H7 (cell line): ENCODE measurements at places on chromosomes 11 and 22.

GRCh38 chr11:85725510-85726258 lies 39.7 kb upstream of the CCDC89 start:
- DNase-seq, result no peak

- no peak for DNase-seq
Observed at GRCh38 chr22:29002603-29003002, 59.0 kb downstream of the C22orf31 start.

GRCh38 chr11:104432526-104432925 lies 268.6 kb upstream of the PDGFD start:
- no peak for DNase-seq

DNA sequence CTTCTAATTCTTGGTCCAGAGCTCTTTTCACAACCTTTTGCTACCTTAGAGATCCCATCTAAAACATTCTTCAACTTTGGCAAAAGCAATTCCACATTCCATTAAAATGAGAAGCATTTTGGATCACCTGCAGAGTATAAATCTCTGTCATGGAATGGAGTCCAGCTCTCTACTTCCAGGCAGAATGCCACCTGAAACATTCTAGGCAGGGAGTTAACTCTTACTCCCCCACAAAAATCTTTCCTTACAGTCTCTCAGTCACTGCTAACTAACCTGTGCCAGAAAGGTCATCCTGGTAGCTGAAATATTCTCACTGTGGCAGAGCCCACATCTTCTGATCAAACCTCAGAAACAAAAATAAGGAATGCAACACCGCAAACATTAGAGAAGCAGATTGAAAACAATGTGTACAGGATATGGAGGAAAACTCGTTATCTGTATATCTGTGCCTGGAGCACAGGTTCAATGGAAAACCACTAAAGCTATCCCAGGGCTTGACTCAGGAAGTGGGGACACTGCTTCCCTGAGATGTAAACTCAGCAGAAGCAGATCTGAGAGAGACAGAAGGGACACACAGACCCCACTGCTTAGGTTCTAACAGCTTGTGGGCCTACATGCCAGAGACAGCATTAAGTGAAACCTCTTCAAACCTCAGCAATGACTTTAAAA lies 78.9 kb downstream of the KCNC1 start:
- no peak for DNase-seq

DNA sequence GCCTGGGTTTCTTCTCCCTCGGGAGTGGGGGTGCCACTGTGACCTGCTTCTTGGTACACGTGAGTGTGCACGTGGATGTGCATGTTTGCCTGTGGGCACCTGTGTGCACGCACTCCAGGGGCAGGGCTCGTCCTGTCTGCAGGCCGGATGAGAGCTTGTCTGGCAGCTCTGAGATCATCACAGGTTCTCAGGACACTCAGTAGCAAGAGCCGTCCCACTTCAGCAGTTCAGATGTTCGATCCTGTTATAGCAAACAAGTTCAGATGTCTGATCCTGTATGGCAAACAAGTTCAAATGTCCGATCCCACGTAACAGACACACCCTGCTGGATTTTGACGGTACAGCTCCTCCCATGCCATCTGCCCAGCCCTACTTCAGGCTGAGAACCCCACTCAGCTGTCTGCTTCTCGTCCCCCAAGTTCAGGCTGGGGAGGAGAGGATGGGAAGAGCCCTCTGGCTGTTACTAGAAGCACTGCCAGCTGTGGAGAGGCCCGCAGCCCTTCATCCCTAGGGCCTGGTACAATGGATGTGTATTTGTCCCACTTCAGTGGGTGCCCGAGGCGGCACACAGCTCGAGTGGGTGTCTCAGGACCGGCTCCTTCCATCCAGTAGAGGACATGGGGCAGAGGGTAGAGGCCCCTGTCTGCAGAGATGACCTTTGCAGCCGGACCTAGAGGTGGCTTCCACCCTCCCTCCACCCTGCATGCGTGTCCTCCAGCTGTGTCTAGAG lies 1126.9 kb downstream of the BRD1 start:
- peak; percentile 69 for DNase-seq

- no peak for DNase-seq
Observed at GRCh38 chr11:110629594-110629993, 82.6 kb downstream of the ARHGAP20 start.

DNA sequence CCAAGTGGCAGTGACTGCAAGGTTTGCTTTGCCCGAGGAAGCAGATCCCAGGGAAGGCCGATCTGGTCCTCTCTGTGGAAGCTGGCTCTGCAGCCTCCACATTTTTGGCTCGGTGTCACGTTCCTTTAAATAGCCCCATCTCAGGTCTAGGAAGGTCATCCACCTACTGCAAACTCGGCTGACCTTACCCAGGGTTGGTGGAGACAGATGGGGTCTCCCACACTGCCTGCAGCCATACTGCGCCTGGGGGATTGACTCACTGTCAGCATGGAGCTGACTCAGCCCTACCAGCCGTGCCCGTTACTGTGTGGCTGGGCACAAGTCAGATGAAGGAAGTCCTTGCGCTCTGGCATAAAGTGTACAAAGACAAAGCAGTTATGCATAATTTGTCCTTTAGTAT lies 16.9 kb downstream of the CDPF1 start:
- DNase-seq, result no peak

- DNase-seq, result peak; percentile 53
Observed at GRCh38 chr11:3104961-3105790, 48.0 kb upstream of the CARS1 start.

DNA sequence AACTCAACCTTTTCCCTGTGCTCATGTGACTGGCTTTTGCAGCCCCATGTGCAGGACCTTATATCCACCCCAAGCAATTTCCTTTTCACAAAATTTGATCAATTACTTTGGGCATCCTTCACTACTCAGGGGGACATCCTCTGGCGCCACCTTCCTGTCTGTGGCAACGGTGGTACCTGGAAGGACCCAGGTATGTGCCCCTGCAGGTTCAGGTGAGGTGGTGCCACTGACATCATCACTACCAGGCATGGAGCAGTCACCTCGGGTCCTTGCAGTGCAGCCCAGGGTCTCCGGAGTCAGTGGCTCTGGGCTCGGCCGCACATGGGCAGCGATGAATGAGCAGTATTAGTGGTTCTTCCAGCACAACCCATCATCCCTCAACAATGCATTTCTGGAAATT lies 37.7 kb upstream of the B3GAT1 start:
- DNase-seq, result peak; percentile 91

DNA sequence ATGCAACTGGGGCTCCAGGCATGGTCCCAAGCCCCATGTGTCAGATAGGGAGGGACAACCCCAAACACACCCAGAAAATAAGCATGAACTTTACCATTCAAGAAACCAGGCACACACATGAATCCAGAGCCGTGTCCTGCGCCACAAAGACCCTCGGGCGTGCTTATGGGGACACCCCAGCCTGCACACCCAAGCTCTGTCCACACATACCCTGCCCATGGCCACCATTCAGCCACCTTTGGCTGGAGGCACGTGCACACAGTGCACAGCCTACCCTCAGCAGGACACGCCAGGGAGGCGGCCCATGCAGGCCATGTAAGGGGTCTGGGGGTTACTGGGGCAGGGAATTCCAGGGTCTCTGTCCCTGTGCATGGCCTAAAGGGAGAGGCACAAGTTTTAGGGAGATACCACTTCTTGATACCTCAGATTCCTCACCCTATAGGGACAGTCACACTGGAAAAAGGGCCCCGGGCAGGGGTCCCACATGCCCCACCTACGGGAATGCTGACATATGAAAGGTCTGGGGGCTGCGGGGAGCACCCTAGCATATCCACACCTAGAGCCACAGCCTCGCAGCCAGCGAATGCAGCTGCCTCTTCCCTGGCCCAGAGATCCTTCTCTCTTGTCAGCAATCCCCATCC lies 20.6 kb downstream of the PACSIN2 start:
- DNase-seq, result no peak

GRCh38 chr11:134070342-134070845 lies 1.5 kb downstream of the JAM3 start:
- no peak for DNase-seq

DNA sequence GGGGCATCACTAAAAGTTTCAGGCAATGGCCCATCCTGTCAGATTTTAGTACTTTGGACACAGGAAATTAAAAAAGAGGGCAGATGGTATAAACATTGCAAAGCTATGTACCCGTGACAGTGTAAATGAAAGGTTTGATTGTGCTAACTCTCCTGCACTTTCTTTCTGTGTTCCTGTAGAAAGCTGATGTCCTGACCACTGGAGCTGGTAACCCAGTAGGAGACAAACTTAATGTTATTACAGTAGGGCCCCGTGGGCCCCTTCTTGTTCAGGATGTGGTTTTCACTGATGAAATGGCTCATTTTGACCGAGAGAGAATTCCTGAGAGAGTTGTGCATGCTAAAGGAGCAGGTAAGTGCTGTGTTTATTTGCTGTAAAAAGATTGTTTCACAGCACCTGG lies 10.3 kb downstream of the CAT start:
- DNase-seq, result no peak
